ENCODE measurements at places on chromosomes 12 and 14. TPM values are rescaled to one million over a fixed set of nuclear protein-coding genes. Genes with fewer than 3 reads are reported as not detected.

ZFYVE21 gene
- 17.2 TPM for total RNA-seq

IRF9 gene
- total RNA-seq: 285 TPM

ADAM21 gene
- not detected for total RNA-seq

ENDOU gene
- not detected for total RNA-seq

ANKLE2 gene
- total RNA-seq: 86.6 TPM

PRKD1 gene
- not detected for total RNA-seq

SINHCAF gene
- total RNA-seq: 92.3 TPM

FOXN4 gene
- total RNA-seq: not detected

IGF1 gene
- total RNA-seq: 0.10 TPM

DNAI7 gene
- not detected for total RNA-seq
